ENCODE measurements at places on chromosomes 7 and 10.

- no peak for DNase-seq
These were observed 11.4 kb downstream of the DAGLB start for GRCh38 chr7:6436385-6436685.

GRCh38 chr7:132469264-132469663, 107.0 kb downstream of the PLXNA4 start:
- DNase-seq = no peak

DNA sequence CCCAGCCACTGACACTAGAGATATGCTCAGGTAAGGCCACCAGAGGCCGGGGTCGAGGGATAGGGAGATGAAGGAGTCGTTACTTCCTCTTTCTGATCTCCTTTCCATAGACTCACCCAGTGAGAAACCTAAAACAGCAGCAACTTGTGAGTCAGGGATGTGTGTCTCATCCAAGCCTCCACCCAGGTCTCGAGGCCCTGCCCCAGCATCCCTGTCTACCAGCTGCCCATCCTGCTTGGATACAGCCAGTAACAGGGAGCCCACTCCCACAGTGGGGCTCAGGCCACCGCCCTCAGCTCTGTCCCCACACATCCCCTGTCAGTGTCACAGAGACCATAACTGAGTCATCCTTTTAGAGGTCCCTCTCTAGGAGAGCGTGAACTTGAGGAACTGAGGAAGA, 49.6 kb upstream of the CHST15 start:
- no peak for DNase-seq

- DNase-seq = no peak
These were observed 495.7 kb downstream of the GALNT17 start for GRCh38 chr7:71627651-71628050.

DNA sequence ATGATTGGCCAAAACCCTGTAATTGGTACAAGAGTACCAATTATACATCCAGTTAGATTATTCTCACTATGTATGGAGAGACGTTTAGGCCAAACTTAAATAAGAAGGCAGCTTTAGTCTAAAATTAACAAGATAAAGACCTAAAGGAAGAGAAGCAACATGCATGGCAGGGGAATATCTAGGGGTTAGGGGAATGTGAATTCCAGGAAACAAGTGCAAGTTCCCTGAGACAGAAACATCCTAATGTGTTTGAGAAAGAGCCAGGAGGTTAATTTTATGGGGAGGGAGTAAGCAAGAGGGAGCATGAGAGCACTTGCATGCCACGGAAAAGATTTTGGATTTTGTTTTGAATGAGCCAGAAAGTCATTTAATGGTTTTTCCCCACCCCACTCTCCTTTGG, 39.6 kb upstream of the CCDC6 start:
- no peak for DNase-seq

DNA sequence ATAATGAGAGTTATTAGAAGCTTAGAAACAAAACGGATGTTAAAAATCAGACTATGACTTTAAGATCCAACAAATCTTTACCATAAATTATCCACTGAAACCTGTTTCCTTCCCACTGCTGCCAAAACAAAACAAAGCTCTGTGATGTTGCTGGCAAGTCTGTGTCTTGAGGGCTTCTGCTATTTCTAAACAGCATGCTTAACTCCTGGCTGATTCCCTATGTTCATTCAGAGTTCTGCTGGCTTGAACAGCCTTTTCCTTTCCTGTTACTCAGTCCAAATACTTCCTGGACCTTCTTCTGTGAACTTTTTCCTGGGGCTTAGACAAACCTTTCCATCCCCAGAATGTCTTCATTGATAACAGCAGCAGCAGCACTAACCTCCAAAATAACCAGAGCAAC, 448.1 kb downstream of the SORCS1 start:
- DNase-seq = no peak

DNA sequence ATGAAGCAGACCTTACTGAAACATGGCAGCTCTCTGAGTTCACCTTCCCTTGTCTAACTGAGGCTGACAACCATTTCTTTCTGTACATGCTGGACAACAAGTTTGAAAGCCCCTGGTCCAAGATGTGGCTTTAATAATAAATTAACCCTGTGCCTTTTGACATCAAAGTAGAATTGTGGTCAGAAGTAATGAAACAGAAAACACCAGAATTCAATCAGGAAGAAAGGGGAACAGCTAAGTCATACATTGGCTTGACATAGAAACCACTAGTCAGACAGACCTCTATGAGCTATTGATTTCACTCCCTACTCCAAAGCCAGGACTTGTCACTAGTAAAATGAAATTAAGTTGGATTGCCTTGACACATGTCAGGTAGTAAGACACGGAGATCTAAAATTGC, 175.2 kb upstream of the ASAH2 start:
- DNase-seq = no peak

DNA sequence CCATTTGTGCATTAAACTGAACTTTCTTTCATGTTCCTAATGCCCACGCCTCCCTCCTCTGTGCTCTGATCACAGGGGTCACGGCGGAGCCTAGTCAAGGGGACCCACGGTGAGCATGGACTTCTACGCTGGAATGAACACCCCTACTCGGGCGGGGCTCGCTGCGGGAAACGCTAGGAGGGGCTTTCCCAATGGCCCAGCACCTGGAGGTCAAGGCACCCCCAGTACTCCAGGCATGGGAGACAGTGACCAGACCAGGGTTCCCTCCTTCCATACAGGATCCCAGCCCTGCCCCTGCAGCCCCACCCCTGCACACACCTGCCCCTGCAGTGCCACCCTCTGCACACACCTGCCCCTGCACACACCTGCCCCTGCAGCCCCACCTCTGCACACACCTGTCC, 27.1 kb upstream of the NKX6-2 start:
- DNase-seq = no peak

DNA sequence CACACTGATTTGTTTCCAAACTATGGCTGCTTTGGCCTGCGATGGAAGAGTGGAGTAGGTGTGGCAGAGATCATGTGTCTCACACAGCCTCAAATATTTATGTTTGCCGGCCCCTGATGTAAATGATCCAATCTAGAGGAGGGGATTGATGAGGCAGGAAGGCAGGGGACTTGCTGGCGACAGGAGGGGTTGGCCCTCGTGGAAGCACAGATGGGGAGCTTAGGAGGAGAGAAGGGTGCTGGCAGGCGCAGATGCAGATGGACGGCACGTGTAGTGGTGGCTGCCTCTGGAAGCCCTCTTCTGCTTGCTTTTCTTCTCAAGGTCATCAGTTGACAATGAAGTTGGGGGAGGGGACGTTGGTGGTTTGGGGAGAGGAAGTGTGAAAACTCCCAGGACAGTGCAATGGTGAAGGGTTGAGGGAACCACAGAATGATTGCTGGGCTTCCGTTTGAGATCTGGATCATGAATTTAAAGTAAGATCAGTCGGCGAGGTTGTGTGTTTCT, 15.4 kb downstream of the COL13A1 start:
- no peak for DNase-seq

DNA sequence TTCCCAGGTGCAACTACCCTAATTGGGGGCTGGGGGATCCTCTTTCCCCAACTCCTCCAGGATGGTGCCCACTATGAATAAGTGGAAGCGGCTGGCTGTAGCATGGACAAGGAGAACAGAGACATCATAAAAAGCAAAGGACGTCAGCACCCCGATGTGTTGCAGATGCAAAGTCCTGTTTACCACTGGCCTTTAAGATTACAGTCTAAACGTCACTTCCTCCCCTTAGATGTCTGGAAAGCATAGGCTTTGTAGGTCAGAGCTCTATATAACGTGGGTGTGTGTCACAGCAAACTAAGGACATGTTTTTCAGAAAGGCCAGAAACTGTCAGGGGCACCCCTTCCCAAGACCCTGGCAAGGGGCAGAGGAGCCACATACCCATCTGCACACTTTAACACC, 7.9 kb downstream of the COBL start:
- no peak for DNase-seq

GRCh38 chr7:30995536-30995935, 31.8 kb downstream of the GHRHR start:
- no peak for DNase-seq

- DNase-seq = no peak
These were observed 206.4 kb downstream of the KCNMA1 start for GRCh38 chr10:77431209-77431611.

DNA sequence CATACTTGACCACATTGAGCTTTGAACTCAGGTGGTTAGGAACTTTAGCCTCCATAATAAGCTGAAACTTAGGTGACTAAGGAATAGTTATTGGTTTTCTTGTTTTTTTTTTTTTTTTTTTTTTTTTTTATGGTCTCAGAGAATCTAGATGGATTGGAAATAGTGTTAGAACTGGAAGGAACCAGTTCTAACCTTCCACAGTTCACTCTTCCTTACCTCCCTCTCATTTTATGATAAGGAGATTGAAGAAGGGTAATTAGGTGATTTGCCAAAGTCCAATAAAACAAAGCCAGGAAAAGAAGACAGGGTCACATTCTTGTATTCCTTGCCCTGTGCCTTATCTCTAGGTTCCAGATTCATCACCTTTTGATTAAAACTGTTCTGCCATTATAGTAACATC, 71.7 kb upstream of the STRIP2 start:
- no peak for DNase-seq

GRCh38 chr10:120513307-120513796, 56.3 kb downstream of the PLPP4 start:
- no peak for DNase-seq

DNA sequence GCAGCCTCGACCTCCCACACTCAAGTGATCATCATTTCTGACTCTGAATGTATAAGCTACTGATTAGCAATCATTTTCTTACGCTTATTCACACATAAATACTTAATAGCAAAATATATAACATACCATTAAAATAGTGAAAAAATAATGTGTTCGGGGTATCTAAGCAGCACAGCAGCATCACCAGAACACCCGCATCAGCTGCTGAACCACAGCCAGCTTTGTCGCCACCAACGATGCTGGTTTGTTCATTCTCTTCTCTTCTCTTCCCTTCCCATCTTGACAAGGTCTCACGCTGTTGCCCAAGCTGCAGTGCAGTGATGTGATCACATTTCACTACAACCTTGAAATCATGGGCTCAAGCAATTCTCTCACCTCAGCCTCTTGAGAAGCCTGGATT, 425.1 kb upstream of the LRGUK start:
- DNase-seq = no peak

- DNase-seq = no peak
These were observed 9.5 kb upstream of the INTS1 start for GRCh38 chr7:1513657-1514095.

DNA sequence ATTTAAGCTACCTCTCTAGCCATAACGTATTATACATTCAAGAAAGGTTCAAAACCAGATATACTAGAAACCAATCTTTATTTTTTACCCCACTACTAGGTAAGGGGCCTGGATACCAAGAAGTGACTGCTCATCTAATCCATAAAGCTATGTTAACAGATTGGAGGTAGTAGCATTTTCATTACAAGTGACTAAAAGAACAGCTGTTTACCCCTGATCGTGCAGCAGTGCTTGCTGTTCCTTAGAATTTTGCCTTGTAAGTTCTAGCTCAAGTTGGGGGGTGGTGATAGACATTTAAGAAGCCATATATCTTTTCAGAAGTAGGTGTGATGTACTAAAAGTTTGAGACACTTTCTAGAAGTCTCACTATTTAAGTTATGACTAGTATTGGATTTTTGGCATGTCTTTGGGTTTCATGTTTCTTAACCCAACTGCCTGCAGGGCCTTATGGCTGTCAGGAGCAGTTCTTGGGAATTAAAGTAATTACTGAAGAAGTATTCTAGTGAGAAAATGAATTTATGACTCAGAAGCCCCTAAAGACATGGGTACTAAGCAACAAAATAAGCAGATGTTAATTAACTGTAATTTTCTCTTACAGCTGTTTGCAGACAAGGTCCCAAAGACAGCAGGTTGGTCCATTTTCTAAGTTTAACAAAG, 2.3 kb downstream of the PPIA start:
- no peak for DNase-seq

GRCh38 chr7:66143876-66144332, 29.3 kb downstream of the CRCP start:
- no peak for DNase-seq

- no peak for DNase-seq
These were observed 140.1 kb upstream of the ADAM12 start for GRCh38 chr10:126528315-126528835.

- no peak for DNase-seq
These were observed 153.0 kb upstream of the LRRTM3 start for GRCh38 chr10:66772548-66773471.

DNA sequence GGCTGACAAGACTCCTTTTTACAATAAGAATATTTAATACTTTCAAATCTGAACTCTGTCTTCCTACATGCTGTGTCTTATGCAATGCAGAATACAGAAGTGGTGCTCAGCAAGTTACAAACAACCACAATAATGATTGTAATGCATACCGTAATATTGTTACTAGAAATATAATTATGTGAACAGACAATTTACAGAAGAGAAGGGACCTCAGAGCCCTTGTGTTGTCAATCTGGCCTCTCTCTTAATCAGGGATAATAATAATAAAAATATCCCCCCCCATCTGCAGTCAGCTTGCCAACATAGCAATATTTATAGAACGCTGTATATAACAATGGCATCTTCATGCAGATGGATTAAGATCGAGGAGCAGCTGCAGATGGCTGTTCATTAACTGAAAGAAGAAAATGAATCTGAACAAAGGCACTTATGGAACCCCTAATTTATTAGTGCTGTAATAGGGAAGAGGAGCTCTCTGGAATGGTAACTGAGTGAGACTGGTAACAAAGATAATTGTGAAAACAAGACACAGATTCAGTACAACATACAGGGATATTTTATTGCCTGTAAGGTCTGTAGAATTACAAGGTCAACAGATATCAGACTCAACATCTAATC, 106.3 kb downstream of the TMEM26 start:
- DNase-seq = no peak

DNA sequence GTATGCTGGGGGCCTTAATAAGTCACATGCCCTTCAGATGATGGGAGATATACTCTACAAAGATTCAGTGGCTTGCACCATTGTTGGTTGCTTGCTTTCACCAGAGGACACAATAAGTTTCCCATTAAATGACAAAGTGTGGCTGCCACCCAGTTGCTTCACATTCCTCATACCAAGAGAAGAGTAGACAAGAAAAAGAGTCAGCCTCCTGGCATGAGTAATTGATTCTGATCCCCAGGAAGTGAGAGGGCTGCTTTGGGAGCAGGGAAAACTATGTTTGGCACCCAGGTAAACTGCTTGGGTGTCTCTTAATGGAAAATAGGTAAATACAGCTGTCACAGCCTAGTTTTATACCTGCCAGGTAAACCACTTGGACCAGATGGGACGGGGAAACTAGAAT, 66.7 kb upstream of the IL6 start:
- DNase-seq = no peak

DNA sequence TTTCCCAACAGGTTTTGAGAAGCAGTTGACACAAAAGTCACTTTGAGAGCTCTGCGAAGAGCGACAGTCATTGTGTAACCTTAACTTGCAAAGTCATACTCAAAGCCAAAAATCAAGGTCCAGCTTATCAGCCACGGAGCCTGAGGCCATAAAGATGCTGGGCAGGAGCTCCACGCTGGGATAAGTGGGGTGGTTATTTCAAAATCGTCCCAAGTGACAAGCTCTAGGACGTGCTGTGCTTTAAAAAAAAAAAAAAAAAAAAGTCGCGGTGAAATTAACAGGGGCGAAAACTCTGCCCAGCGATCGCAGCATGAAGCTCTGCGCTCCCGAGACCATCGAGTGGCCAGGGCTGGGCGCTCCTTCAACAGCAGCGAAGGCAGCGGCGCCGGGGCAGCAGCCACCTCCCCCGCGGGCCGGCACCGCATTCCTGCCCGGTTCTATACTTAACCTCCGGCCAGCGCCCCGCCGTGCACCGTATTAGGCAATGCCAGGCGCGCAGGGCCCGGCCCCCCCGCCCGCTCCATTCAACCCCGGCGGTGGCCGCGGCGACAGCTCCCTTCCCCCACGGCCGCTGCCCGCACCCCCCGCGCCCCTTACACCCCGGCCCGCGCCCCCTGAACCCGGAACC, 657 bp downstream of the HACD1 start:
- DNase-seq = no peak

- DNase-seq = no peak
These were observed 7.7 kb downstream of the ZNF33B start for GRCh38 chr10:42630537-42631134.
